ENCODE measurements at places on chromosomes 5 and 9.

GRCh38 chr5:50963971-50964745, 297.7 kb downstream of the PARP8 start:
- DNase-seq, result no peak

GRCh38 chr5:82662340-82662739, 384.2 kb upstream of the RPS23 start:
- no peak for DNase-seq

DNA sequence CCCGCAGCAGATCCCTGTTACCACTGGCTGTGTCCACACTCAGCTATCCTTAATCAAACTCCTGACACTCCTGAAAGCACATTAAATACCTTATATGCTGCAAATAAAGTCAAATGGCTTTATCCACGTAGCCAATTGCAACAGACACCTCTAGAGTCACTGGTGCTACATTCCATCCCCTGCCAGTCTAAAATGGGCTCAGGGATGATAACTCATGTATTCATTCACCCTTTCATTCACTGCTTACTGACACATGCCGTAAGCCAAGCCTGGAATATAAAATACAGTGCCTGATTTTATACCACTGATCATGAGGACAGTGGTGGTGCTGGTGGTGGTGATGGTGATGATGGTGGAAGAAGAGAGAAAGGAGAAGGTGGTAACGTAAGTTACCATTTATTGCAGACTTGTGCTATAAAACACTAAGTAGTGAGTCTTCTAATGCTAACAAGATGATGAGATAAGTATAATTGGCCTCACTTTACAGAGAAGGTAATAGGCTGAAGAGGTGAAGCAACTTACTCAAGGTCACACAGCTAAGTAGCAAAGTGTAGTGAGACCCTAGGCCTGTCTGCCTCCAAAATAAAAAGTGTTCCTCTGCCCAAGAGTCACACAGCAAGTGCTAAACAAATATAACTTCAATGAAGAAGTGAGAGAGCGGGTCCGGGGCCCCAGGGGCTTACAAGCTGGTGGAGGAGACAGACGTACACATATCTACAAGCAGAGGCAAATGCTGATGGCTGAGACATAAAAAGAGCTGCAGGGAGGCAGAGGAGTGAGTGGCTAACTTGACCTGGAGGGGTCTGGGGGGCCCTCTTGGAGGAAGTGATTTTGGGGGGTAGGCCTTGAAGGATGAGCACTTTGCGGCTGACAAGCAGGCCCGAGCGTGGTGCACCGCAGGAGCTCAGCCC, 1.2 kb downstream of the TTLL11 start:
- no peak for DNase-seq

GRCh38 chr9:103904242-103904641, 189.9 kb upstream of the SMC2 start:
- DNase-seq, result no peak

GRCh38 chr5:160221082-160221481, 8.2 kb upstream of the FABP6 start:
- no peak for DNase-seq

GRCh38 chr9:79263628-79264027, 308.1 kb upstream of the TLE4 start:
- no peak for DNase-seq

GRCh38 chr5:128328446-128328845, 209.6 kb downstream of the FBN2 start:
- DNase-seq, result no peak

All from CD4-positive, alpha-beta T cell treated with Interleukin-10 for 1 hour (primary cell).